ENCODE measurements at places on chromosomes 2 and 18.

- H3K27me3 ChIP-seq, result peaks cover 9% of the 10 kb centered on the region
- DNase-seq, result no peak
- H3K4me1 ChIP-seq, result peaks cover 10% of the 10 kb centered on the region
- H3K4me3 ChIP-seq, result no peak overlapping the region
These were observed 19.4 kb downstream of the KLHL29 start for GRCh38 chr2:23404426-23404825.

DNA sequence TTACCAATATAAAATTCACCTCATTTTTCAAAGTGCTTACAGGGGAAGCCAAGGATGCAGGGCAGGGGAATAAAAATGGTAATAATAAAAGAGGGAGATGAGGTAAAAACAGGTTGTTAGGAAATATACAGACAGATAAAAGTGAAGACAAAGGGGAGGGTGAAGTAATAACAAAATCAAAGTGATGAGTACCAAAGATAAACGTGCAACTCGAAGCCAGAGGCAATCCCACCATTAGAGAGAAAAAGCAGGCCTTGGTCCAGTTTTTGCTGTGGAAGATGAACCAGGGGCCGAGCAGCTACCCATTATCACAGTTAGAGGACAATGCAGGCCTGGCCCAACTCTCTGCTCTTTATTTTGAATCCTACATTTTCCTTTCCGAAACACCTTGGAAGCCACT is 99.6 kb upstream of the UPP2 start:
- no peak overlapping the region for H3K4me3 ChIP-seq
- DNase-seq, result no peak
- peaks cover 4% of the 10 kb centered on the region for H3K27me3 ChIP-seq
- H3K27ac ChIP-seq, result no peak overlapping the region
- H3K4me1 ChIP-seq, result peaks cover 9% of the 10 kb centered on the region
- H3K36me3 ChIP-seq, result no peaks in the 10 kb centered on the region

DNA sequence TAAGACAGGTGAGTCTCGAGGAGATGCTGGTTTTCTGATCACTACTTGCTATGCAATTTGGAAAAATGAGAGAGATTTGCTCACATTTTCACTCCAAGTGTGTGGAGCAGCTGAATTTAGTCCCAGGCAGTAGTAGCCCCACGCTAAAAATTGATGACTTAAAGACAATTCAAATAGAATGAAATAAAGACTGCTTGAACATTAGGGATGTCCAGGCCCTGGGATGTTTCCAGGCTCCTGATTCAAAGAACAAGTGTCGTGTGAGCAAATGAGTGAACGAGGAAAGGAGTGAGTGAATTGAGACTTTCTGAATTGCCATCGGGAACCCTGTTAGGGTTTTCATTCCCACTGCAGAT is 37.3 kb upstream of the MRPL19 start:
- no peaks in the 10 kb centered on the region for H3K36me3 ChIP-seq
- H3K27ac ChIP-seq, result no peak overlapping the region
- DNase-seq, result no peak
- H3K27me3 ChIP-seq, result peaks cover 14% of the 10 kb centered on the region

DNA sequence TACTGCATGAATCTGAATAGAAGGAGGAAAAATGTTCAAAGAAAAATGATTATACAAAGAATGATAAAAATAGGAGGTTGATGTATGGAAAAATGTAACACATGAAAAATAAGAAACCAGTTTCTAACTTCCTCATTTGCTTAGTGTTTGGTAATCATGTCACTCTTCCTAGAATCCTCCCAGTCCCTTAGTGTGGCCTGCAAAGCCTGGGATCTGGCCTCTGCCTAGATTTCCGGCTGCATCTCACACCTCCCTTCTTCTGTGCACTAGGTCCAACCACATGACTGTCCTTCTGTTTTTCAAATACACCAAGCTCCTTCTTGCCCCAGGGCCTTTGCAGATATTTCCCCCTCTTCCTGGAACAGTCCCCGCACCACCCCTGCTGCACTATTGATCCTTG is 76.8 kb upstream of the RBMS1 start:
- H3K27ac ChIP-seq, result no peak overlapping the region
- H3K4me1 ChIP-seq, result no peaks in the 10 kb centered on the region
- H3K27me3 ChIP-seq, result peaks cover 5% of the 10 kb centered on the region
- no peaks in the 10 kb centered on the region for H3K36me3 ChIP-seq
- H3K4me3 ChIP-seq, result no peak overlapping the region

DNA sequence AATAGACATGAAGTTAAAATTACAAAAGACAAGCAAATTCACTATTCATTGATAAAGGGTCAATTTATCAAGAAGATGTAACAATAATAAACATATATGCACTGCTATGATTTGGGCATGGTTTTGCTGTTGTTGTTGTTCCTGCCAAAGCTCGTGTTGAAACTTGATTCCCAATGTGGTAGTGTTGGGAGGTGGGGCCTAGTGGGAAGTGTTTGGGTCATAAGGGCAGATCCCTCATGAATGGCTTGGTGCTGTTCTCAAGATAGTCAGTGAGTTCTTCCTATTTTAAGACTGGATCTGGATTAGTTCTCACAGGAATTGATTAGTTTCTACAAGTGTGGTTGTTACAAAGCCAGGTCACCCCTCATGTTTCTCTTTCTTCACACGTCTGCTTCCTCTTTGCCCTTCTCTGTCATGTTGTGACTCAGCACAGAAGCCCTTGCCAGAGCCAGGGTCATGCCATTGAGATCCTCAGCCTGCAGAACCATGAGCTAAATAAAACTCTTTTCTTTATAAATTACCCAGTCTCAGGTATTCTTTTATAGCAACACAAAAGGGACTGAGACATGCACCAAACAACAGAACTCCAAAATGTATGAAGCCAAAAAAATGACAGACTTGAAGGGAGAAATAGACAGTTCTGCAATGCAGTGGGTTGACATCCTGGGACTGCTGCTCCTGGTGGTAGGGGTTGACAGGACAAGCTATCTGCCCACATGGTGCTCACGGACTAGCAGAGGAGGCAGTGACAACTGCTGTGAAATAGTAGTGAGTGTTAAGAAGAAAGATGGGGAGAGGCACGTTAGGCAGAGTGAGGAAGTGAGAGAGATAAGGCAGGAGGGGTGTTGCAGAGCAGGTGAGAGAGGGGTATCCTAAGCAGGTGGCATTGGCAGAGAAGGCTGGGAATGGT is 18.6 kb upstream of the SKA1 start:
- H3K36me3 ChIP-seq, result no peaks in the 10 kb centered on the region
- peak overlapping the region; percentile 27 for H3K27ac ChIP-seq
- H3K4me1 ChIP-seq, result peaks cover 14% of the 10 kb centered on the region
- peaks cover 25% of the 10 kb centered on the region for H3K27me3 ChIP-seq

GRCh38 chr2:164898475-164898874 is 56.9 kb downstream of the SLC38A11 start:
- no peak overlapping the region for H3K27ac ChIP-seq
- peaks cover 25% of the 10 kb centered on the region for H3K27me3 ChIP-seq
- H3K4me1 ChIP-seq, result peaks cover 12% of the 10 kb centered on the region
- H3K4me3 ChIP-seq, result no peak overlapping the region
- no peaks in the 10 kb centered on the region for H3K36me3 ChIP-seq

DNA sequence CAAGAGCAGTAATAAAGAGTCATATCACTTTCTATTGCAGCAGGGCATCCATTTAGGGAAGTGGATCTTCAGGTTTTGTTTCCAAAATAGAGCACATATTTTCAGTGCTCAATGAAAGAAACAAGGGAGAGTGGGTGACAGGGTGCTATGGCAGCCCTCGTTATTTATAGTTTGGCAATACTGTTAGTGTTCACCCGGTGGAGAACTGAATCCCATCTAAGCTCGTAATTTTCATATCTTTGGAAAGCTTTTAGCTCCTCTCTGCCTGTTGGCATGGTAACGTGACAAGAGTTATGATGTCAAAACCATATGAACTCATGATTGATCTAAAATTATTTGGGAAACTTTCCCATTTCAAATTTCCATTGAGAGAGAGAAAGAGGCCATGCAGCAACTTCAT is 331.9 kb downstream of the LRRTM1 start:
- no peak for DNase-seq
- peaks cover 2% of the 10 kb centered on the region for H3K27me3 ChIP-seq
- H3K4me1 ChIP-seq, result no peaks in the 10 kb centered on the region
- H3K36me3 ChIP-seq, result no peaks in the 10 kb centered on the region

- no peak overlapping the region for H3K27ac ChIP-seq
- H3K4me1 ChIP-seq, result peaks cover 5% of the 10 kb centered on the region
- peaks cover 9% of the 10 kb centered on the region for H3K27me3 ChIP-seq
- no peak overlapping the region for H3K4me3 ChIP-seq
- H3K36me3 ChIP-seq, result no peaks in the 10 kb centered on the region
These were observed 31.6 kb upstream of the NCK2 start for GRCh38 chr2:105712981-105713596.

GRCh38 chr2:145108959-145109710 is 589.2 kb upstream of the ZEB2 start:
- no peaks in the 10 kb centered on the region for H3K4me1 ChIP-seq
- H3K4me3 ChIP-seq, result no peak overlapping the region
- no peak overlapping the region for H3K27ac ChIP-seq
- DNase-seq, result no peak

DNA sequence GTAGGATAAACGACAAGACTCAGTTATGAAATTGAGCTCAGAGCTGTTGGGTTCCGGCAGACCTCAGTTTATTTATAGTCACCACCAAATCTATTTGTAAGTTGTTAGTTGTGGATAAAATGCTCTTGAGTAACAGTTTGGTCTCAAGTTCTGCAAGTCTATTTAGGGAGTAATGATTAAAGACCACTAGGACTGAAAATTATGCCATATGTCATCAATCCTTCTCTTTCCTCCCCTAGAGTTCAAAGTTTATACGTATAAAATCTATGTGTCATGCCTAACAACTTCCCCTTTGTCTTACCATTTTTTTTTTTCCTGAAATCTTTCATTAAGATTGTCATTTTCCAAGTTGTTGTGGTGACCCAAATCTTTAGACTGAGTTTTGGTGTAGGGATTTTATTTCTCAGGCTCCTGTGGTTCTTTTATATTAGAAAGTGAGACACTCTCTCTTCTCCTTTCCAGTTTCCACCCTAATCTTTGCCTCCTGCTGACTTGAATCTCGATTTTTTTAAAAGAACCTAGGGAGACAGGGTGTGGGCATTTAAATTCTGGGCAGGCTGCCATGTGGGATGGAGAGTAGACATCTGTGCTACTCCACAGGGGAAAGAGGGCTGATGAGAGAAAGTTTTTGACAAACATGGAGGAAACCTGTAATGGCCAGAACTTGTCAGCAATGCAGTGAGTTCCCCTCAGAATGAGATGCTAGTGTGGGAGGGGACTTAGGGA is 51.0 kb downstream of the LAMA3 start:
- H3K4me3 ChIP-seq, result no peak overlapping the region
- H3K36me3 ChIP-seq, result no peaks in the 10 kb centered on the region
- peaks cover 47% of the 10 kb centered on the region for H3K27me3 ChIP-seq
- H3K4me1 ChIP-seq, result peaks cover 16% of the 10 kb centered on the region

GRCh38 chr2:60880643-60881046 is 729 bp upstream of the REL start:
- peaks cover 40% of the 10 kb centered on the region for H3K4me1 ChIP-seq
- peaks cover 28% of the 10 kb centered on the region for H3K36me3 ChIP-seq
- peak overlapping the region; percentile 95 for H3K27ac ChIP-seq
- peak overlapping the region; percentile 88 for H3K4me3 ChIP-seq

GRCh38 chr2:15223887-15224286 is 337.2 kb downstream of the NBAS start:
- no peak overlapping the region for H3K27ac ChIP-seq
- H3K27me3 ChIP-seq, result no peaks in the 10 kb centered on the region
- H3K4me3 ChIP-seq, result no peak overlapping the region
- peaks cover 16% of the 10 kb centered on the region for H3K36me3 ChIP-seq

GRCh38 chr2:202848813-202849212 is 22.8 kb downstream of the ICA1L start:
- no peaks in the 10 kb centered on the region for H3K4me1 ChIP-seq
- no peak for DNase-seq
- H3K27ac ChIP-seq, result no peak overlapping the region
- no peak overlapping the region for H3K4me3 ChIP-seq

DNA sequence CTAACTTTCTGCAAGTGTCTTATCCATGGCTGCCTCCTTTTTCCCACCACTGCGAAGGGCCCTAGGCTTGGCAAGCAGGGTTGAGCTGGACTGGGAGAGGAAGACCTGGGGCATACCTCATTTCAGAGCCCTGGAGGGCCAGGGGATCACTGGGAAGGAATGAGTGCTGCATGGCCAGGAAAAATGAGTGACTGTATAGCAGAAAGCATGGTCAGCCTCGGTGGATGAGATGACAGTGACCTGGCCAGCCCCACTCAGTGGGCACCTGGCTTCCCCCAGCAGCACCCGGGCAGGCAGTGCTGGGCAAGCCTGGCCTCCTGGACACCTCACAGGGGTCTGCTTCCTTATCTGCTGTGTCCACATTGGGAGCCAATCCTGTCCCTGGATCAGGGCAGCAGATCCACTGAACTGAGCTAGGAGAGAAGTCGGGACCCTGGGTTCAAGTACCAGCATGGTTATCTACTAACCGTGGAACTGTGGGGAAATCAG is 76.4 kb downstream of the HS1BP3 start:
- peaks cover 38% of the 10 kb centered on the region for H3K4me1 ChIP-seq
- H3K36me3 ChIP-seq, result no peaks in the 10 kb centered on the region
- H3K27ac ChIP-seq, result no peak overlapping the region

DNA sequence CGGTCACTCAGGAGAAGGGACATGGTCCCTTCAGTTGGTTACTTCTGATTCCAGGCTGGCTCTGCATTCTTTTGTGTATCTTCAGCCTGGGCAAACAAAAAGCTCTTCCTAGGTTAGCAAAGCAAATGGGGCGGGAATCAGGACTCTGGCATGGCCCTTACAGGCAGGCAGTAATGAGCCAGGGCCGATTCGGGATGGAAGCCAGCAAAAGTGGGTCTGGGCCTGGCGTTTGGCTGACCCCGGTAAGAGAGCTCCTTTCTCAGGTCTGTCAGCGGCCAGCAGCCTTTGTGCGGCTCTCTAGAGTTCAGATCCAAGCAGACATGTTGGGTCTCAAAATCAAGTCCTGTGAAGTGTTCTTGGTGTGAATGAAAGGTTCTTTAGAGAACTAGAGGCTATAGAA is 81.5 kb upstream of the EML6 start:
- DNase-seq, result no peak
- no peak overlapping the region for H3K4me3 ChIP-seq
- H3K4me1 ChIP-seq, result peaks cover 25% of the 10 kb centered on the region
- H3K36me3 ChIP-seq, result peaks cover 58% of the 10 kb centered on the region
- peak overlapping the region; percentile 56 for H3K27ac ChIP-seq

GRCh38 chr18:58761241-58761969 is 90.1 kb downstream of the MALT1 start:
- H3K36me3 ChIP-seq, result no peaks in the 10 kb centered on the region
- no peak overlapping the region for H3K4me3 ChIP-seq
- no peak overlapping the region for H3K27ac ChIP-seq

- H3K27me3 ChIP-seq, result no peaks in the 10 kb centered on the region
- no peak for DNase-seq
These were observed 28.4 kb upstream of the XPO1 start for GRCh38 chr2:61566566-61566965.

GRCh38 chr2:51734115-51734514 is 702.2 kb upstream of the NRXN1 start:
- H3K27ac ChIP-seq, result no peak overlapping the region
- DNase-seq, result no peak
- no peaks in the 10 kb centered on the region for H3K4me1 ChIP-seq

DNA sequence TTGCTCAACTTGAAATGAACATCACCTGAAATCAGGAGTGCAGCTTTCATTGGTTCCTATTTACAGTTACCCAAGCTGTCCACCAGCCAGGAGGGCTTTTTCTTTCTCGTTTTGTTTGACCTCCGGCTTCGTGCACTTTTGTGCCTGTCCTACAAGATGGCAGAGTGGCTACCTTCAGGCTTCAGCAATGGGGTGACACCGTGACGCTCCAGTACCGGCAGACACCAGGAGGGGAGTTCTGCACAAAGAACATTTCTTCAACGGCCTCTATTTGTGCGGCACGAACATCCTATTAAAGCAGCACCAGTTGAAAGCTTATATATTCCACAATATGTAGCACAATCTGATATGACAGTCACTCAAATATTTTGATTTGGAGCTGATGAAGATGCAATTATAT is 18.3 kb downstream of the RNASEH1 start:
- H3K4me3 ChIP-seq, result no peak overlapping the region
- DNase-seq, result no peak
- no peak overlapping the region for H3K27ac ChIP-seq
- peaks cover 24% of the 10 kb centered on the region for H3K36me3 ChIP-seq
- H3K4me1 ChIP-seq, result peaks cover 5% of the 10 kb centered on the region
- no peaks in the 10 kb centered on the region for H3K27me3 ChIP-seq
